ENCODE measurements at places on chromosomes 2 and 18.

- no peak for DNase-seq
Observed at GRCh38 chr2:46096260-46096659, 200.9 kb upstream of the EPAS1 start.

- no peak for DNase-seq
Observed at GRCh38 chr18:23012249-23012648, 79.1 kb downstream of the RBBP8 start.

DNA sequence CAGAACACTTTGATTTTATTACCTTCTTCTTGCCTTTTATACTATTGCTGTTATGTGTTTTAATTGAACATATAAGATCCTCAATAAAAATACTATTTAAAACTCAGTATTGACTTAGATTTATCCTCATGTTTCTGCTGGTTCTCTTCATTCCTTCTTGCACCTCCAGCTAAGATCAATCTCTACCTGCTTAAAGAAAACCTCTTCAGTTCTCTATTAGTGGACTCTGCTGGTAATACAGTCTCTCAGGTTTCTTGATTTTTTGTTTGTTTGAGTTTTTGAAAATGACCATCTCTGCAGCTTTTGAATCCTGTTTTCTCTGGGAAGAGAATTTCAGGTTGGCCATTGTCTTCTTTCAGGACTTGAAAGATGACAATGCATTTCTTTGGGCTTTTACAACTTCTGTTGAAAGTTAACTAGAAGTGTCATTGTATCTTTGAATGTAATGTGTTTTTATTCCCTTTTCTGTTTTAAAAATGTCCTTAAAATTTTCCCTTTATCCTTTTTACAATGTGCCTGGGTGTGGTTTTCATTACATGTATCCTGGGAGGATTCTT, 29.8 kb upstream of the TMEM131 start:
- DNase-seq, result no peak

- DNase-seq, result no peak
Observed at GRCh38 chr18:65547046-65547445, 203.8 kb upstream of the CDH7 start.

DNA sequence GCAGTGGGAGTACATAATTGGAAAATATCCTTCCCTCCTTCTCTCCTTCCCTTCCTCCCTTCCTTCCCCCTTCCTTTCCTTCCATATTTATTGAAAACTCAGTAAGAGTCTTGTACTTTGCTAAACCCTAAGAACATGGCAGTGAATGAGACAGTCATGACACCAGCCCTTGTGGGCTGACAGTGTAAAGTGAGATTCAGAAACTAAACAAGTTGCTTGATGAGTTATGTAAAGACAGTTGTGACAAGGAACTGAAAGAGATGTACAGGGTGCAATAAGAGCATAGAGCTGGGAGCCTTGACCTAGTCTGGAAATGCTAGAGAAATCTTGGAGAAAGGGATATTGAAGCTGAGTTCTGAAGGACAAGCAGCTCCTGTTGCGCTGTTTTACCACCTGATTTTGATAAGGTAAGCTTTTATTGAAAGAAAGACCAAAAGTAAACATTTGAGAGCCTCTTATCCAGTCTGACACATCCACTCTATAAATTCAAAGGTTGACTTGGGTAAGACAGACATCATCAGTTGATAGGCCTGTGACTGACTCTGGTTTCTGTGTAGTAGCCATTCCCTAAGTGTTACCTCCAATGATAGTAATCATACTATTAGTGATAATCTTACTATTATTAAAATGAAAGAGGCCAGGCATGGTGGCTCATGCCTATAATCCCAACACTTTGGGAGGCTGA, 66.5 kb upstream of the SKOR2 start:
- DNase-seq, result no peak

DNA sequence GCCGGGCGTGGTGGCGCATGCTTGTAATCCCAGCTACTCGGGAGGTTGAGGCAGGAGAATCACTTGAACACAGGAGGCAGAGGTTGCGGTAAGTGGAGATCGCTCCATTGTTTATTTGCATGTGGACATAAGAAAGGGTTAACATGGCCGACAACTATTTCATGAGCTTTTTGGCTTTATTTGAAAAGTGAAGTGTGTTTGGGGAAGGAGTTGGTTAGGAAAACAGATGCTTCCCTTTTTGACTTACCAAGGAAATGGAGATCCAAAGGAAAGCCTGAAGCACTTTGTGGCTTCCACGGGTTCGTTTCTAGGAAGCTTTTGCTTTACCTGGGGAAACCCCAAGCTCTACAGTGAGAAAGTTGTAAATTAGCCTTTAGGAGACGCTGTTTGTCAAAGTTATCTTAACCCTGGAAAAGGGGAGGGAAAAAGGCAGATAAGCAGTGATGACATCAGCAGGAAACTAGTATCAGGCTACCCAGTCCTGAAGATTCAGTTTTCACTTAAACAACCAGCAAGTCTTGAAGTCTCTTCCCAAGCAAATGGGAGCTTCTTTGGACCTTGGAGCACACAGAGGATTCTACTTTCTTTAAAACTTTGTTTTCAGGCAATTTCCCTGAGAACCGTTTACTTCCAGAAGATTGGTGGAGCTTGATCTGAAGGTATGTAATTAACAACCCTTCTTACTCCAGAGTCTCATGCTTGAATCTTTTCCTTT, at the start of gene CASP10:
Gene CASP10 (plus strand): TSS at position 492 of the 715 bp plus-strand sequence. CDS start 2,637 bp downstream, outside the sequence.
- no peak for DNase-seq

- no peak for DNase-seq
Observed at GRCh38 chr2:237364655-237365054, 49.3 kb downstream of the COL6A3 start.

DNA sequence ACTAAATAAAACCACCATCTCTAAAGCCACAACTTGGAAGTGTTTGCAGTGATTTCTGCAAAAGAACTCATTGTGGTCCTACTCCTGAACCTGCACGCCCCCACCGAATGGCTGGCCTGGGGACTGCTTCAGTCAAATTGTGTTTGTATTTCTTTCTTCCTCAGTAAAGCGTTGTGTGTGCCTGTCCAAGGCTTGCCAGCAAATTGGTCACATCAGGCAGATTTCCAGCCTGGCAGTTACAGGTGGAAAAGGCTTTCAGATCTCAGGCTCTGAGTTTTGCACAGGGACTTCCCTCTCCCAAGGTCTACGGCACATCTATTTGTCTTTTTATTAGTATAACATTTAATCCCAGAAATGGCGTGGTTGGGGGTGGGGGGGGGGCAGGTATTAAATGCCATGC, 54.0 kb upstream of the NOSTRIN start:
- no peak for DNase-seq

DNA sequence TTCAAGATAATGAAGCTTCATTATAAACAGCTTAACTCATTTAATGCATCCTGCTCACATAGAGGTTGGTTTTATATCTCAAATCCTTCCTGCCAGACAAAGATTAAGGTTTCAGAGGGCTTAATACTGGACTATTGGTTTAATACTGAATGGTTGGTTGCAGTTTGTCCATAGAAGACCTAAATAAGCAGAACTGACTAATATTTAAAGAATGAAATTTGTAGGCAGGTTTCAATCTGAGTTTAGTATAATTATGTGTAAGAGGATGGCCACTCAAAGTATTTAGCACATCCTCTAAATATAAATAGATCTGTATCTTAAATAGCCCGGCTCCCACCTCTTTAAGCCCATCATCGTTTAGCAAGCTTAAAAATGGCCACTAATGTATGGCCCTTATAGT, 92.5 kb downstream of the EPB41L5 start:
- DNase-seq, result no peak

DNA sequence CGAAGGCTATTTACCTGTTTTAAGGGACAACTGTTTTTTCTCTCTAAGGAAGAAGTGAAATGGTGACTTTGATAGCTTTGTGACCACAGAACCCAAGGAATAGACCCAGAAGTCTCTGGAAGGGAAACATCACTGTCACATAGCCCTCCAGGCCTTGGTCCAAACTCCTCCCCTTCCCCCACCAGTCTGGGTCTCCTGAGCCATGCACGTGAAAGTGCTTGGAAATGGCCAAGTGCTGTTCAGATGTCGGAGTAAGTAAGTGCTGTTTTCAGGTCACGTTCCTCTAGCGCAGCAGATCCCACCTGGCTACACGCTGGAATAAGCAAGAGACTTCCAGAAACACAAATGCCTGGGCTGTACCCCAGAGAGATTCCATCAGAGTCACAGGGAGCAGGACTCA, 73.0 kb upstream of the AFF3 start:
- DNase-seq, result no peak

- no peak for DNase-seq
Observed at GRCh38 chr2:58032016-58032763, 14.4 kb upstream of the VRK2 start.

- no peak for DNase-seq
Observed at GRCh38 chr2:217060516-217060915, 200.7 kb upstream of the TNP1 start.

DNA sequence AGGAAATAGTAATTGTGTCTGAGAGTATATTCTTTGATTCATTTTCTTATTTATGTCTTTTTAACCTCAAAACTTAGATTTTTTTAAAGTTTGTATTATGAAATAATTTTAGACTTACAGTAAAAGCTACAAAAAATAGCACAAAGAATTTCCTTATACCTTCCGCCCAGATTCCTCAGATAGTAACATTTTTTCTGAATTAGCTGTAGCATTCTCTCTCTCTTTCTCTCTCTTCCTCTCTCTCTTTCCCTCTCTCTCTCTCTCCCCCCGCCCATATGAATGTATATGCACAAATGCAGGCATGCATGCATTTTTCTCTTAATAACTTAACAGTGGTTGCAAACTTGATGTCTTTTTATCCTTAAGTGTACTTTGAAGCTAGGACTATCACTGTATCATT, 361.1 kb upstream of the NRP2 start:
- no peak for DNase-seq

DNA sequence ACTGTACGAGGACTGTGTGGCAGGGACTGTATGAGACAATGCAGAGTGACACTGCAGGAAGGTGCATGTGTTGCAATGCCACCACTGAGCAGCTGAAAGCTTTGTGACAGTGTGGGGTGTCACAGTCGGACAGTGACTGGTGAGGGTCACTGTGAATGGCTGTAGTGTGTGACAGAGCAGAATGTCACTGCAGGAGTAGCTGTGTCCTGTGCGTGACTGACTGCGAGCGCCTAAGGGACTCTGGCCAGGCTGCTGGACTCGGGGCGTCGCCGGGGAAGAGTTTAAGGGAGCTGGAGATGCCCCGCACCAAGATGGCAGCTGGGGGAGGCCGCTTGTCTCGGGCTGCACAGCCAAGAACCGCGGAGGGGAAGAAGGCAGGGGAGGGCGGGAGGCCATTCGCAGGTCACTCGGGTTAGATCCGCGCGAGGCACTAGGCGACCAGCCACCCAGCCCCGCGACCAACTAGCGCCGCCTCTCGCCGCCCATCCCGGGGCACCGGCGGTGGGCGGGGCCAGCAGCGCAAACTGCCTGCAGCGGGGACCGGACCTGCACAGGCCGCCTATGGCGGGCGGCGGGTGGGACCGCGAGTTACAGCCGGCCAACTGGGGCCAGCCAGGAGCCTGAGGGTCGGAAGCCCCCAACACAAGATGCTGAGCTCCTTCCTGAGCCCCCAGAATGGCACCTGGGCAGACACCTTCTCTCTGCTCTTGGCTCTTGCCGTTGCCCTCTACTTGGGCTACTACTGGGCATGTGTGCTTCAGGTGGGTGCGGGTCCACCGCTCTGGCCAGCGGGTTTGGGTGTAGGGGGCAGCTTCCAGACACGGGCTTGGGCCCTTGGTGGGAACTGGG, at the start of gene ABHD1:
Gene ABHD1 (plus strand): TSS at position 514 of the 849 bp plus-strand sequence. CDS start 134 bp downstream, at position 648.
- no peak for DNase-seq
